NCI-H1092 treated with DMSO at 0.1 percent for 48 hours (cell line): ENCODE measurements at places on chromosomes 2 and 18.

DNA sequence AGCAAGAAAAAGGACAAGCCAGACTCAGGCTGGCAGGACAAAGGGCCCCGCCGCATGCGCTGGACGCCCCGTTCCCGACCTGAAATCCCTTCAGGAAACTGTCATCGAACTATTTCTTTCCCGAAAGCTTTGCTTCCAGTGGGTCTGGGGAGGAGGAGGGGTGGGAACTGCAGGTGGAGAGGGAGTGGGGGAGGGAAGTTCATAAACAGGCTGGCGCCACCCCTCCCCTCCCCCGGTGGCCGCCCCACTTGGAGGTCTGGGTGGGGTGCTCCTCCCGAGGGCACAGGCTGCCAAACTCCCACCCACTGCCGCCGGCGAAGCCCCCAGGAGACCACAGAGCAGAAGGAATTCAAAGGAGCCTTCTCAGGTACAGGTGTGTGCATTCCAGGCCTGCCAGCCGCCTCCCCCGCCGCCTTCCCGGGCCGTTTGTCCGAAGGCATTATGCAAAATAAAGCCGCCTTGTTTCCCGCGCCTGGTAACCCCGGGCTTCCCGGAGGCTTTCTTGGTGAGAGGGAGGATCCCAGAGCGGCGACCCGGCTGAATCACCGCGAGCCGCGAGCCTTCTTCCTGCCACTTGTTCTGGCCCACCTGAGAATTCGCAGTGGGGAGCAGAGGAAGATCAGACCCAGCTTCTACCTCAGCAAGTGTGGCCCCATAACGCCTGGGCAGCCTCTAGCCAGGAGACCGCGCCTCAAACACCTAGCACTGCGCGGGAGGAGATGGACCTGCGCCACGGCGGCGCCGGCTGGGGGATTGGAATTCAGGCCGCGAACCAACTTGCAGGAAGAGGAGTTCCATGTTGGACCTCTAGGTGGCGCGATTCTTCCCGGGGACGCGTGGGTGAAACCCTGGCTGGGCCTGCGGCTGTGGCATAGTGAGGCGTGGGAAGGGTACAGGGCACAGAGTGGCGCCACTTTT, 101.9 kb downstream of the FOXI3 start:
- DNase-seq = no peak

- no peak for DNase-seq
Observed at GRCh38 chr18:78741381-78742217, 238.0 kb upstream of the SALL3 start.

DNA sequence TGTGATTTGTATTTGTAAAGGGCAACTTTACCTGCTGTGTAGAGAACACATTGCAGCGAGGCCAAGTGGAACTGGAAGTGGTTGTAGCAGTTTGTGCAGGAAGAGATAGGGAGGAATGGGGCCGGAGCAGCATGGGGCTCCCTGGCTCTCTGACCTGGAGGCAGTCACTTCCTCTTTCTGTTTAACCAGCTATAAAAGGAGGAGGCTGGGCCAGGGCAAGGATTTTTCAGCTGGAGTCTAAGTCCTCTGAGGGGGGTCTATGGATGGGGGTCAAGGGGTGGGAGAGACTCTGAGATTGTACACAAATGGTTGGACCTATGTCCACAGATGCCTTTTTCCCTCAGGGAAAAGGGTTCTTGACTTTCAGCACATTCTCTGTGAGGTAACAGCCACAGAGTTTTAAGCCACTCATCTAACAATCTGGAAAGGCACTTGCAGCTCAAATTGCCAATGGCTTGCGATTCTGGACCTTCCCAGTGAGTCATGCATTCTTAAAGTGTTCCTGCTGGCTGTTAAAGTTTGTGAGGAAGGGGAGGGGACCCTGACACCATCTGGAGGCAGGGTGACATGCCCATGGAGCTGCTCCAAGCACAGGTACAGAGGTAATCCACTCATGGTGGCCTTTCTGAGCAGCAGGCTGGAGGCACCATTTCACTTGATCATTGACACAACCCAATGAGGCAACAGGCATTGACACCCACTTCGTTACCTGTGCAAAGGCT, 347.0 kb downstream of the CYRIA start:
- no peak for DNase-seq

GRCh38 chr2:60899230-60899891, 18.0 kb downstream of the REL start:
- no peak for DNase-seq

GRCh38 chr18:8468191-8468590, 141.0 kb upstream of the RAB12 start:
- no peak for DNase-seq

- DNase-seq = no peak
Observed at GRCh38 chr2:183521911-183522310, 397.7 kb downstream of the NUP35 start.

GRCh38 chr2:219404291-219404910, 13.8 kb upstream of the DES start:
- DNase-seq = no peak

GRCh38 chr2:198807131-198807530, 650.6 kb downstream of the SATB2 start:
- no peak for DNase-seq

DNA sequence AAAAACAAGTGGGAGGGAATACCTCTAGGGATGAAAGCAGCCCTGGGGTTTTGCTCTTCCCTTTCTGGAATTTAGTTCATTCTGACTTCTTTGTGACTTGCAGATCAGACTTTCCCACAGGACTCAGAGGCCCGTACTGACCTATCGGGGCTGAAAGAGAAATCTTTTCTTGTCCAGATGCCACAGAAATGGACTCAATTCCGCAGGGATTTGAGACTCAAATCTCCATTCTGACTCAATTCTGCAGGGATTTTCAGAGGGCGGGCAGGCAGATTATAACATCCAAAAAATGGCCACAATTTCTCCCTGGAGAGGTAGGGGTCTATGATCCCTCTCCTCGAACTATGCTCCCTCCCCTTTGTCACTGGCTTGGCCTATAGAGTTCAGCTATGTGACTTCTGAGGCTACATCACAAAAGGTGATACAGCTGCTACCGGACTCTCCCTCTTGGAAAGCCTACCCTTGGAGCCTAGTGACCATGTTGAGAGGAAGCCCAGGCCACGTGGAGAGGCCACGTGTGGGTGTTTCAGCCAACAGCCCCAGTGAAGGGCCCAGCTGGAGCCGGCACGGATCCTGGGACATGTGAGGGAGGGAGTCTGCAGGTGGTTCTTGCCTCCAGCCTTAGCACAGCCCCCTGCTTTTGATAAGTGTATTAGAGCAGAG, 4.8 kb upstream of the EFHD1 start:
- DNase-seq = no peak

GRCh38 chr2:42132191-42132965, 36.8 kb upstream of the EML4 start:
- no peak for DNase-seq

GRCh38 chr2:73700661-73701447, 36.3 kb downstream of the TPRKB start:
- DNase-seq = no peak

DNA sequence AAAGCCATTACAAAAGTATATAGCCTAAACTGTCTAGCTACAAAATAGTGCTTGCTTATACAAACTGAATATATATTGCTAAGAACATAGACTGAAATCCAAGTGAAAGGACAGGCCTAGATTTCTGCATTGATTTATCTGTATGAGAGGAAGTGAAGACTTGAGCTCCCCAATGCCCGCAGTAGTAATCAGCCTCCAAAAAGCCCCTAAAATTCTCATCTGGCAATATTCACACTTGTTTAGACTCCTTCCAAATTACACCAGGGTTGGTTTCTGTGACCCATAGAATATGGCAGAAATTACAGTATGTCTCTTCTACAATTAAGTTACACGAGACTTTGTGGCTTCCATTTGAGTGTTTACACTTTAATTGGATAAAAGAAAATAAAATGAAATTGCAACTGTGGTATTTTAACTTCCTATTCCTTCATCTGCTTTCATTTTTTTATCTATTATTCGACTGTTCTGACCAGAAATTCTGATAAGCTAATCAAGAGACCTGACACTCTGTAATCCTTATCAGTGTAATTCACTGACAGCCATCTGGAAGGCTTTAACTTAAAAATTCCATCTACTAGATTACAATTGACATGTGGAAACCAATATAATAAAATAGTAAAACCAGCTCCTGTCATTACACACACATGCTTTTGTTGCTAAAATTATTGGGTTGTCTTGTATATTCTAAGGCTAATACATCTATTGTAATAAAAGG, 21.1 kb downstream of the ABCB11 start:
- DNase-seq = no peak

GRCh38 chr18:4125627-4126230, 329.4 kb downstream of the DLGAP1 start:
- peak; percentile 36 for DNase-seq

DNA sequence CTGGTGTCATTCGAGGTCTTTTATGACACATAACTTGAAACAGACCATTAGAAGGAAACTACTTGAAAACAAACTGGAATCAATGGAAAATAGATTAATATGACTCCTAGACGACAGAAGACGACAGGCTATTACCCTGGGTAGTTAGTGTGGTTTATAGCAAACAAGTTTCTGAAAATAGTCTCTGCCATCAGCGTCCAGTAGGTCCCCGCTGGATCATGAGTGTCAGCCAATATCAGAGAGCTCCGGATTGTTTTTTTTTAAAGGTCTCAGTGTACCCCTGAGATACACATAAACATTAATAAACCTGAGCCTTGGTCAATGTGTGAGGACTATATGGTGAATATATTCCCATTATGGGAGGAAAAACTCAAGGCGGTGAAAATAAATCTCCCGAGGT, 115.0 kb upstream of the THUMPD2 start:
- no peak for DNase-seq

DNA sequence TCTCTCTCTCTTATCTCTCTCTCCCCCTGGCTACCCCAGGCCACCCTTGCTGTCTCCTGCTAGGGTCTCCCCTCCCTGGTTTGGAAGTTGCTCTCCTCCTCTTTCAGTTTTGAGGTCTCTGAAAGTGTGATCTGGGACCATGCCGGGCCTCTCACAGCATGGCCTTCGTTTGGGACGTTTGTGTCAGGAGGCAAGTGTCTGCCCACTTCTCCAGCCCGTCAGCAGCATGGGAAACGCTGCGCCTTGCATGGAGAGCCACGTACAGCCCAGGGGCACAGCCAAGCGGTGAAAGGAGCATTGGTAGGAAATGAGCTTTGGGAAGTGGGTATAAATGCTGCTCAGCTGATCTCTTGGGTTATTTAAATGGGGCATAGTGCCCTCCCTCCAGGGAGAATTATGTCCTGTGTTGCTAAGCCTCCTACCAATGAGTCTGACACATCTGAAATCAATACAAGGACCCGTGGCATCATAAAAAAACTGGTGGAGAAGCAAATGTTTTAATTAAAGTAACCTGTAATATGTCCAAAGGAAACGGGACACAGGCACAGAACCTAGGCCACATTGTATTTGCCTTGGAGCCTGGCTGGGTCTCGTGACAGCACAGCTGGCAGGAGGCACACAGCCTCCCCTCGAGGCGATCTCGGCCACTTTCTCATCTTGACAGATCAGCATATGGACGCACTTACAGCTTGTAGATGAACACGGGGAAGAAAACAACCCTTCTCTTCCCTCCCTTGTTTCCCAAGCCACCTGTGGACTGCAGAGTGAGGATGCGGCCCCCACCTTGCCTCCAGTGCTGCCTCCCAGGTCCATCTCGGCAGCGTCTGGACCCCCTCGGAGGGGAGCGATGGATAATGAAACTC, 72.7 kb downstream of the SH3RF3 start:
- no peak for DNase-seq
